NCI-H2171 (cell line): ENCODE measurements at places on chromosomes 1 and 21.

DNA sequence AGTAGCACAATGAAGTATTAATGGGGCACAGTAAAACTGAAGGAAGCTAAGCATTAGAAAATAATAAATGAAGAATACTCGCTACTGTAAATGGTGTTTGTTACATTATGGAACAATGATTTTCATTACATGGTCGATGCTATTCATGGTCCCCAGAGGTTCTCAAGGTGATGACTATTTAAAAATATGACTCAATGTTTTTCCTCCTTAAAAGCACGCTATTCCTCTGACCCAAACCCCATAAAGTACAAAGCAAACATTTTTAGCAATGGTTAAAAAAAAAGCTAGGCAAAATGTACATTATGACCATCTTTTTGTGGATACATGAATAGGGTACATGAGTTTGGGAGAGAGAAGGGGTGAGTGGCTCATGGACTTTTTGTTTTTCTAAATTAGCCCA is 34.3 kb downstream of the VAMP4 start:
- no peak for DNase-seq

GRCh38 chr1:213987927-213988506 is at the start of gene PROX1:
Gene PROX1 (plus strand): TSS chr1:213987973. CDS start chr1:213996536, 8,563 bp downstream.
- DNase-seq: no peak

DNA sequence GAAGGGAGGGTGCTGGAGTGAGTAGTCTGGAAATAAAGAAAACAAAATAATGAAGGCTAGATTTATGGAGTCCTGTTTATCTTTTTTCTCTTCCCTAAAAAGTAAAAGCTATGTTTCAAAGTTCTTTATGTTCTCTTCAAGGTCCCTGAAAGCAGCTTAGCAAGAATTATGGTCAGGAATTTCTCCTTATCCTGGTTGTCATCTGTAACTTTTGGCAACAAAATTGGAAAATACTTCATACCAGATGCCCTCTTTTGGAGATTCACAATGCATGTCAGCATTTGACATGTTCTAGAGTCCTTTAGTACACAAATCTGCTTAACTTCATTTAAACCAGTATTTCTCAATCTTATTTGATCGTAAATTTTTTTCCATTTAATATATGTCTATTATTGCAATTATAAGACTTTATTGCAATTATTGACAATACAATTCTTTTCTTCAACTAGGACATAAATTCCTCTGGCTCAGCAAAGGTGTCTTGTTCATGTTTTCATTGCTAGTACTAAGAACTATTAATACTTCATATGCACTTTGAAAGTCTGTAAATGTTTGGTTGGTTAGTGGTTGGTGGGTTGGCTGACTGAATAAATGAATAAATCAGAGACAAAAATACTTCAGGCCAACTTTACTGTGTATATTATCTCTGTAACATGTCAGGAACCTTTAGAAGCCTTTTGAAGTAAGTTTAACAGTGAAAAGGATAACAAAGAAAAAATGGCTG is 101.5 kb downstream of the ATP1B1 start:
- no peak for DNase-seq

DNA sequence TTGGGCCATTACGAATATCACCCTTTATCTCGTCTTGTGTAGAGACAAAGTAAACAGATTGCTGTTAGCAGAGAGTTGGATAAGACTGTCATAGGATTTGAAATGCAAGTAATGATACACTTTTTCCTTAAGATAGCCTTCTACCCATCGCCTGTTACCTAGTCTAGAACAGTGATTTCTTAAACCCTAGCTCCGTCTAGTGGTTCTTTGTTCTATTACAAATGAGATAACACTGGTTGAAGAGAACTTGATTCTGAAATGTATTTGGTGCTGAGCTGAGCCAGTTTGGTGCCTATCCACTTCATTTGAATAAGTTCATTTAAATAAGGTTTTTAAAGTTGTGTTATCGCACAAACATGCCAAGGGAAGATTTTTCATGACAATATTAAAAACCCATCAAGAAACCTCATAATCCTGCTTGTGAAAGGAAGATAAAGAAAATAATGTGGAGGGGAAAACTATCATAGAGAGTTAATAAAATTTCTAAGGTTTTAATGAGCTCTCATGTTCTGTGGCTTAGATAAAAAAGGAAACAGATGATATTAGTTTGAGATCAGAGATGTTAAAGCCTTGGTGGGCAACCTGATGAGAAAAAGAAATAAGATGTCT is 1.5 kb upstream of the KCNH1 start:
- DNase-seq: peak; percentile 46

- no peak for DNase-seq
Observed at GRCh38 chr21:39197448-39198233, 14.4 kb upstream of the PSMG1 start.

DNA sequence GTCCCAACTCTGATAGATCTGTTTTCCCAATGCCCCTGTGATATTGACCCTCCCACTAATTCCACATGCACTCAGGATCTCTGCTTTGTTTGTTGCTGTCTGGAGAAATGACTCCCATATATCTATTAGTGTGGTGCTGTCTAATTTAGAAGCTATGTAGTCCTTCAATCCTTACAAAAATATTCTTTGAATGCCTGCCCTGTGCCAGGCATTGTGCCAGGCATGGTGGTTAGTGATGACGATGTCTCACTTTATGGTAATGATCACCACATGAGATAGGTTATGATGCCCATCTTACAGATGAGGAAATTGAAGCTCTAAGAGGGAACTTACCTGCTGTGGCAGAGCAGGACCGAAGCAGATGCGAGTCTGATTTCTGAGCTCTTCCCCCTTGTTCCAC is 12.9 kb downstream of the MYOG start:
- DNase-seq: no peak
